KG1 (cell line): ENCODE measurements at places on chromosomes 16 and 17.

GRCh38 chr16:65947951-65948350, 418.5 kb upstream of the CDH5 start:
- DNase-seq = no peak

DNA sequence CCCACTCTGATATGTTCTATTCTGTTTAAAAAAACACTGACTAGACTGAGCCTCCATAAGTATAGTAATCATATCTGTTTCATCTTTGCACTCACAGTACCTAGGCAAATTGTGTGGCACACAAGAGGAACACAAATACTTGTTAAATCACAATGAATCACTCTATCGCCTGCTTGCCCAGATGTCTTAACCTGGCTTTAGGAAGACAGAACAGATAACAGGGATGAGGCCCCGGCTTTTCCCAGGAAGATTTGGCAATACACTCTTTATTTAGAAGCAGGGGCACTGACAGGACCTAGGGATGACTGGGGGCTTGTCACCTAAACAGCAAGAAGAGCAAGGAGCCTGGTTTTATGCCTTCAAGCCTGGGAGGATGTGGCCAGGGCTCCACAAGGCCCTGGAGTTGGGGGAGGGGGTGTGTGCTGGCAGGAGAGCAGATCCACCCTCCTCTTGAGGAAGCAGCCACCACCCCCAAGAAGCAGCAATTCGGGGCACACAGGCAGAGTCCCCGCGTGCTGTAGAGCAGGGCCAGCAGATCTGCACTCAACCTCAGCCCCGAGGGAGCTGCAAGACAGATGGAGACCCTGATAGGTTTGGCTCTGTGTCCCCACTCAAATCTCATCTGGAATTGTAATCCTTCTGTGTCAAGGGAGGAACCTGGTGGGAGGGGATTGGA, 41.0 kb upstream of the KSR1 start:
- no peak for DNase-seq

DNA sequence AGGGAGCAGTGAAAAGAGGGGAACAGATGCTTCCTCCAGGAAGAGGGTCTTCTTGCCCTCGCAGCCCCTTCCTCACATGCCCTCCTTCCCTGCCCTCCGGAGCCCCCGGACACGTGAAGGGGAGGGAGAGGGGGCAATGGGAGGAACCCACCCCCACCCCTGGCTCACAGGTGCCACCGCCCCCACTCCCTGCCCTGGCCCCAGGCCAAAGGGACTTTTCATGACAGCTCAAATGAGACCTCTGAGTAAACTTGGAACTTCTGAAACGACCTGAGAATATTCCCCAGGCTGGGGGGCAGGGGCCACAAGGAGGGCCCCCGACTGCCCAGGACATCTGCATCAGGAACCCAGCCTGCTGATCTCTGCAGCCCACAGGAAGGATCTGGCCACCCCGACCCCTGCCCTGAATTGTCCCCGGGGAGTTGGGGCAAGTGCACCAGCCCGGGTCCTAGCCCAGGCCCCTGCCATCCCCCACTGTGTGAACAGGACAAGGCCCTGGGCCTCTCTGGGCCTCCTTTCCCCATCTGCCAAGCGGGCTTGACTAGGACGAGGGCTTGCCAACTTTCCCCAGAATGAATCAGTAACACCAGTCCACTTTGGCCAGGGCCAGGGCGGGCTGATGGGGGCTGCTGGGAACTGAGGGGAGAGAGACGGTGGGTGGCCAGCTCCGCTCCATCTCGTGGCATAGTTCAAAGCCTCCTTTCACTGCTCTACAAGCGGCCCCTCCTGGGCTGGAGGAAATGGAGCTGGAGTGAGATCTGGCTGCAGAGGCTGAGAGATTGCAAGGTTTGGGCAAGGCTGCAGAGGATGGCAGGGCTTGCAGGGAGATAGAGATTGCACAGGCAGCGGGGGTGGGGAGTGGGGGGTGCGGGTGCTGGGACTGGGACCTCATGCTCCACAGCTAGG, 3.8 kb downstream of the IL21R start:
- DNase-seq = no peak

DNA sequence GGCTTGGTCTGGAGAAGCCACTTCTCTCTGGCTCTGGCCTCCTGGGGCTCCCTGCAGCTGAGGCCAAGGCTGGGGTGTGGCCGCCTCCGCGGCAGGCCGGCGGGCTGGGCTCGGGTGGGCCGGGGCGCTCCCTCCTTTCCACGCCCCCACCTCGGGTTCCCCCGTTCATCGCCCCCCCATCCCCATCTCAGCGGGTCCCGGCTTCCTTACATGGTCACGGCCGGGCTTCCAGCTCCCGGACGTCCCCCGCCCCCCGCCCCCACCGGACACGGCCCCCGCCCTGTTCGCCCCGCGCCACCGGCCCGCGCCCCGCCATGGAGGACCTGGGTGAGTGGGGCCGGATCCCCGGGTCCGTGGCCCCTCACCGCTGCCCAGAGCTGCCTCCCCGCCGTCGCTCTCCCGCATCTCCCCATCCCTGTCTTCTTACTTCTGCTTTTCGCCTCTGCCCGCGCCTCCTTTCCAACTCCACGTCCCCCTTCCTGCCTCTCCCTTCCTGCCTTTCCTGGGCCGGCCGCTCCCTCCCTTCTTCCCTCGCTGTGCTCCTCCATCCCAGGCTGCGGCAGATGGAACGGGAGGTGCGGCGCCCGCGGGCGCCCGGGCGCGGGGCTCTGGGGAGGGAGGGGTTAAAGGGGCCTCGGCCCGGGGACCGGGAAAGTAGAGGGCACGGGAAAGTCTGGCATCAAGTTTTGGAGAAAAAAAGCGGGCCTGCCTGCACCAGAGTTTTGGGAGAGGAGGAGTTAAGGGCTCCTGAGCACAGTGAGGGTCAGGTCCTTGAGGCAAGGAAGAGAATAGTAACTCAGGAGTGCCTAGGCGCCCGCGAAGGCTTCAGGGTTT, at the start of gene TGFB1I1:
TGFB1I1 (plus strand) TSS at position 278 of the 834 bp plus-strand sequence; CDS start at position 315, 37 bp downstream.
- no peak for DNase-seq

GRCh38 chr16:1963806-1964505, 670 bp downstream of the RPS2 start:
- no peak for DNase-seq

GRCh38 chr16:80824623-80825364, 20.4 kb upstream of the CDYL2 start:
- peak; percentile 59 for DNase-seq

DNA sequence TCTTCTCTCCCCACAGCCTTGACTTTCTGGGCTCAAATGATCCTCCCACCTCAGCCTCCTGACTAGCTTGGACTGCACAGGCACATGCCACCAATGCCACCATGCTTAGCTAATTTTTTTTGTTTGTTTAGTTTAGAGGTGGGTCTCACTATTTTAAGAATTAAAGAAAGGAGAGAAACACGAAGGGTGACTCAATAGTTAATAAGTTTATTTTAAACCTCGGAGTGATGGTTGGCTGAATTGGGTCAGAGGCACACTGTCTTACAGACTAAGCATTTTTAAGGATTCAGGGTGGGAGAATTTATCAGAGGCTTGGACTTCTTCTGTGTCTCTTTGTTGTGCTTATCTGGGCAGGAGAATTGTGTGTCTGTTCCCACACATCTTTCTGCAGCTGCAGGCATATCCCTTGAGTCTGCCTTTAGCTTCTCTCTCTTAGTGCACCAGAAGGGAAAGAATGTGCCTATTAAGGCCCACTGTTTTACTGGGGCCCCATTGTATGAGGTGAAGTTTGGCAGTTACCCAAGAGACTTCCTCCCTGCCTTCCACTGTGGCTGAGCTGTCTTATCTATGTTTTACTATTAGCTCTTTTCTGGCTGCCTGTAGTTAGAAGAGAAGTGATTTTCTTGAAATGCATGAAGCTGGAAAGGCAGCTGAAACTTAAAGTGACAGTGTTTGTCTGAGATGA, 2172.0 kb downstream of the TP53TG3F start:
- no peak for DNase-seq

DNA sequence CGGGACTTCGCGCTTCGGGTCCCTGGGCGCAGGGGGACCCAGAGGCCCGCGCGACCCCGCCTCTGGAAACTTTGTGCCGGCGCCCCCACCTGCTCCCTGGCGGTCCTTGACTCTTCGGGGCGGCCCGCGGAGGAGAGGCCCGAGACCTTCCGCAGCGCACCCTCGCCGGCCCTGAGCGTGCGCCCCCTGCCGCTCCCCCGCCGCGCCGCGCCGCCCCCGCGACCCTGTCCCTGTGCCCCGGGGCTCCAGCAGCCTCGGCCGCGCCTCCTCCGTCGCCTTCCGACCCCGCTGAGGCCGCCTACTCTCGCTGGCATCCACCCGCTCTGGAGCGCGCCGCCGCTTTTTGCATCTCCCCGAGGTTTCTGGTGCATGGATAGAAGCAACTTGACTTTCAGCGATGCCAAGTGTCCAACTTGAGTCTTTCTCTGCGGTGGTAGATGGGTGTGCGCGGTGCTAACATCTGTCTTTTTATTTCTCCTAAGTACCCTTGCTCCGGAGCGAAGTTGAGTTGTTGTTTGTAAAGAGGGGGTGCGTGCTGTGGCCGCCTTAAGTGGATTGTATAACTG, 414 bp downstream of the DUSP14 start:
- DNase-seq = peak; percentile 49

DNA sequence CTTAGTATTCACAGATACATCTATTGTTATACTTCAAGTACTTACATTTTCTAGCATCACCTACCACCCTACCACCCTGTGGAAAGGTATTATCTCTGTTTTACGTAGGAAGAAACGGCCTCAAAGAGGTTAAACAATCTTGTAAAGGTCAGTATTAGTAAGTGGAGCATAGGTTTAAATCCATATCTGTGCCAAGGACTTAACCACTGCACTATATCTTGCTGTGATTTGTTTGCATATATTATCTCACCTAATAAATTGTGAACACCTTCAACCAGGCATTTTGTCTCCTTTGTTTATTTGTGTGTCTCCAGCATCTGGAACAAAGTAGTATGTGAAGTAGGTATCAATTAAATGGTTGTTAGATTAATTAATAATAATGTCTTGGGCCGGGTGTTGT, 27.3 kb downstream of the IGF2BP1 start:
- DNase-seq = no peak

DNA sequence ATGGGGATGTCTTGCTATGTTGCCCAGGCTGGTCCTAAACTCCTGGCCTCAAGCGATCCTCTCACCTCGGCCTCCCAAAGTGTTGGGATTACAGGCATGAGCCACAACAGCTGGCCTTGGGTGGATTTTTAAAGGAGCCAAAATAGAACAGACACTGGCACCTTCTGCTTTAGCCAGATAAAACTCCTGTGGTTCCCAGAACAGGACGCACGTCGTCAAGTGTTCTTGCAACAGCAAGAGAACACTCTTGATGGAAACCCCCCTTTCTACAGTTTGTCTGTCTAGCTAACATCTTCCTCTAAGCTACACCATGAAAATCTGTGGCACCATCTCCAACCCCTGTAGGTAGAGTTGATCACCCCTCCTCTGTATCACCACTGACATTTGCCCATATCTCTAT, 122.6 kb downstream of the NPIPB5 start:
- no peak for DNase-seq

DNA sequence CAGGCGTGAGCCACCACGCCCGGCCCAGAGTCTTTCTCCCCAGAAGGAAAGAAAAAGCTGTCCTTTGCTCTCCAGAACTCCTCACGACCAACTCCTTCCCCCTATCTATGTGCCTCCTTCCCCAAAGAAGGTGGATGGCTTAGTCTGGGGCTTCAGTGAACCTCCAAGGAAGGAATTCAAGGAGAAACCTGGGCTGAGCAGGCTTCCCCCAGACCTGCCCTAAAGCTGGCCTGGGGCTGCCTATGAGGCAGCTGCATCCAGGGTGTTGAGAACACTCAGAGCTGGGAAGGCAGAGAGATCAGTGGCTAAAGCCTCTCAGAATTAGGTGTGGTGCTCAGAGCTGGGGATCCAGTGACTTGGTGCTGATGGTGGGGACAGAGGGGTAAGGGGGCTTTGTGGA, 3.8 kb downstream of the ACSF2 start:
- DNase-seq = no peak

DNA sequence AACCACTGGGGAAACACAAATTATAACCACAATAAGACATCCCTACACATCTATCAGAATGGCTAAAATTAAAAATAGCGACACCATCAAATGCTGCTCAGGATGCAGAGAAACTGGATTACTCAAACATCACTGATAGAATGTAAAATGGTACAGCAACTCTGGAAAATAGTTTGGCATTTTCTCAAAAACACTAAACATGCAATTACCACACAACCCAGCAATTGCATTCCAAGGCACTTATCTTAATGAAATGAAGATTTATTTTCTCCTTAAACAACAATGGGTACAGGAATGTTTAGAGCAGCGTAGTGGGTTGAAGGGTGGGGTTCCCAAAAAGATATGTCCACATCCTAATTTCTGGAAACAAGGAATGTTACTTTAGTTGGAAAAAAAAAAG, 309.0 kb upstream of the PMFBP1 start:
- DNase-seq = no peak

DNA sequence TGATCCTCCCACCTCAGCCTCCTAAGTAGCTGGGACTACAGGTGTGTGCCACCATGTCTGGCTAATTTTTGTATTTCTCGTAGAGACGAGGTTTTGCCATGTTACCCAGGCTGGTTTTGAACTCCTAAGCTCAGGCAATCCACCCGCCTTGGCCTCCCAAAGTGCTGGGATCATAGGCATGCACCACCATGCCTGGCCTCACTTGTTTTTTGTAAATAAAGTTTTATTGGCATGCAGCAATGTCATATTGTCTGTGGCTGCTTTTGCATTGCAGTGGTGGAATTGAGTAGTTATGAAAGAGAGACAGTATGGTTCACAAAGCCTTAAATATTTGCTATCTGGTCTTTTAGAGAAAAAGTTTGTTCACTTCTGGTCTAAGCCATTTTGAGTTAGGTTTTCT, 124.7 kb downstream of the PRKCA start:
- no peak for DNase-seq

DNA sequence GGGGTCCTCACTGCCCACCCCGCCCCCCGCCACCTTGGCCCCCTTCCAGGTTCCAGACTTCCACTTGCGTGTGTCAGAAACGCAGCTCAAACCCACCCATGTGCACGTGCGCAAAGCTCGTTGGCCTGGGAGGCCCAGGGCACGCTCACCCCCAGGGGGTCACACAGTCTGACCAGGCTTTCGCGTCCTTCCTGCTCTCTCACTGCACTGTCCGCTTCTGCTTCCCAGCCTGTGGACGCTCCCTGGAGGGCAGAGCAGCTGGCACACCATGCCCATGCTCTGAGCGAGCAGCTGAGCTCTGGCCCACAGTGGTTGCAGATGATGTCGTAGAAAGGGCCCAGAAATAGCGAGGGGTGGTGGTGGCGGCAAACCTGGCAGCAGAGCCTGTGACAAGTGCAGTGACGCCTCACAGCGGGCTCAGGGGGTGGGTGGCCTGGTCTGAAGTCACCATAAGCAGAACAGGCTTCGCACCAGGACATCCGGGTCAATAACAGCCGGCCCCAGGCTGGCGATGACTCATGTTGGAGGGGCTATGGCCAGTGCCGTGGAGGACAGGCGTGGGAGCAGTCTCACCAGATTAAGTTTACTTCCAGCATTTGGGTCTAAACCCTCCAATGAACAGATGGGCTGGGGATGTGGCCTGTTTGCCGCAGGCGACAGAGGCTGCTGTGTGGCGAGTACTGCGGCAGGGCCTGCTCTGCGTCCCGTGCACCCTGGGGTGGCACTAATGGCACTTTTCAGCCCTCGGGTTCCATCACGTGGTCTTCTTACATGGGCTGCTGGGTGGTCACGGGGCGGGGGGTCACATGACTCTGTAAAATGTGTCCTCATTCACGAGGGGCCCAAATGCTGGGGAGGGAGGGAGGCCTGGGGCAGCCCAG, 49.0 kb downstream of the NT5M start:
- no peak for DNase-seq

- DNase-seq = no peak
Observed at GRCh38 chr17:2697611-2698162, 13.9 kb downstream of the CLUH start.

- no peak for DNase-seq
Observed at GRCh38 chr17:14042411-14042810, 26.9 kb upstream of the COX10 start.

GRCh38 chr16:80850757-80851156, 46.4 kb upstream of the CDYL2 start:
- no peak for DNase-seq
